ENCODE measurements at places on chromosomes 7 and 10.

GRCh38 chr7:34222722-34223121 lies 317.4 kb downstream of the BMPER start:
- DNase-seq: no peak
- no peak overlapping the region for H3K27ac ChIP-seq
- no peaks in the 10 kb centered on the region for H3K4me1 ChIP-seq

- no peaks in the 10 kb centered on the region for H3K27me3 ChIP-seq
- DNase-seq: no peak
- no peak overlapping the region for H3K4me3 ChIP-seq
These were observed 137.6 kb upstream of the VWC2 start for GRCh38 chr7:49635800-49636199.

DNA sequence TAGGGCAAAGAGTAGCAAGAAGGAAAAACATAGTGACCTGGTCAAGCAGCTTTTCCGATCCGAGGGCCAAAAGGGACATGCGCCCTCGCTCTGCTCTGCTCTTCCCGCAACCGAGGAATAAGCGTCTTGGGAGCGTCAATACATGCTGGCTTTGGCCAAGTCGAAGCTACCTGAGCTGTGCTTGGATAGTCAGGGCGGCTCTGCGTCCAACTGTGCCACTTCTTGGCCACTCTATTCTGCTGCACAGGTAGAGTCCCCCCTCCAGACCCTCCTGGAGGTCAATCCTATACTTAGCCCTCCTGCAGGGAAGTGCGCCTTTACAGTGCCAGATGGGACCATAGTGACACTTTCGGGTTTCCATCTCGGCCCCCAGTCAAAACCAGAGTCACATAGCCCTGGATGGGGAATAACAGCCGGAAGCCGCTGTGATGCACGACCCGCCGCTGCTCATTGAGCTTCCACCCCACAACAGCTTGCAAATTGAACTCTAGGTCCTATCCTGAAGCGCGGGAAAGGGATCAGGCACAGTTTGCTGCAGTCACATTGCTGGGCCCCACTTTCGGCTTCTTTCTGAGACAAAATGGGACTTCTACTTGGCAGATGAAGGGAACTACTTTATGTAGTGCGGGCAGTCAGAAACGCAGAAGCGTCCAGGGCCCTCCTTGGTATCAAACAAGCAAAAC lies 1.1 kb upstream of the HPSE2 start:
- no peaks in the 10 kb centered on the region for H3K4me1 ChIP-seq
- no peak overlapping the region for H3K27ac ChIP-seq
- no peaks in the 10 kb centered on the region for H3K36me3 ChIP-seq

- no peaks in the 10 kb centered on the region for H3K27me3 ChIP-seq
- no peak overlapping the region for H3K4me3 ChIP-seq
- no peak overlapping the region for H3K27ac ChIP-seq
- H3K4me1 ChIP-seq: no peaks in the 10 kb centered on the region
These were observed 24.5 kb upstream of the FAM133B start for GRCh38 chr7:92614660-92615174.

DNA sequence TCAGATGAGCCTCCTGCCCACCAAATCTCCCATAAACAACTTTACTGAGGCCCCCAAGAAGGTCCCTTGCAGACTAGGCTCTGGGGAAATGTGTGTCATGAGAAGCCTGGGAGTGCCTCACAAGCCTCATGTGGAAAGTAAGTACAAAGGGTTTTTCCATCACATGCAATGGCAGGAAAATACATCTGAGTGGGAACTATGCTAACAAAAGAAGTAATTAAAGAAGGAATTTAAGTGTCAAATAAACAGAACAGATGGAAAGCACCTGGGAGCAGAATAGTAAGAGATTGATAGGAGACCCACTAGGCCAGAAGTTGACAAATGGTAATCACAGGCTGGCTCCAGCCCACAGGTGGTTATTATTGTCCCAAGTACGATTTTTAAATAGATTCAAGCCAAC lies 20.5 kb downstream of the GSAP start:
- H3K27ac ChIP-seq: no peak overlapping the region
- H3K4me3 ChIP-seq: no peak overlapping the region
- H3K4me1 ChIP-seq: no peaks in the 10 kb centered on the region
- no peak for DNase-seq

DNA sequence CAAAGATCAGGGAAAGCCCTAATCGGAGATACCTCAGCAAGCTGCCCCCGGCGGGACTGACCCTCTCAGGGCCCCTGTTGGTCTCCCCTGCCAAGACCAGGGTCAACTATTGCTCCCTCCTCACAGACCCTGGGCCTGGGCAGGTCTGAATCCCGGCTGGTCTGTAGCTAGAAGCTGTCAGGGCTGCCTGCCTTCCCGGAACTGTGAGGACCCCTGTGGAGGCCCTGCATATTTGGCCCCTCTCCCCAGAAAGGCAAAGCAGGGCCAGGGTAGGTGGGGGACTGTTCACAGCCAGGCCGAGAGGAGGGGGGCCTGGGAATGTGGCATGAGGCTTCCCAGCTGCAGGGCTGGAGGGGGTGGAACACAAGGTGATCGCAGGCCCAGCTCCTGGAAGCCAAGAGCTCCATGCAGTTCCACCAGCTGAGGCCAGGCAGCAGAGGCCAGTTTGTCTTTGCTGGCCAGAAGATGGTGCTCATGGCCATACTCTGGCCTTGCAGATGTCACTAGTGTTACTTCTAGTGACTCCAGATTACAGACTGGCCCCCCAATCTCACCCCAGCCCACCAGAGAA lies 24.1 kb downstream of the TBATA start:
- no peak overlapping the region for H3K4me3 ChIP-seq
- no peaks in the 10 kb centered on the region for H3K4me1 ChIP-seq
- no peaks in the 10 kb centered on the region for H3K27me3 ChIP-seq
- no peak for DNase-seq
- no peaks in the 10 kb centered on the region for H3K36me3 ChIP-seq
- H3K27ac ChIP-seq: no peak overlapping the region

Measured in uterus (tissue), 4 donors.